Fibroblast of pulmonary artery (primary cell): ENCODE measurements at places on chromosomes 4 and X.

DNA sequence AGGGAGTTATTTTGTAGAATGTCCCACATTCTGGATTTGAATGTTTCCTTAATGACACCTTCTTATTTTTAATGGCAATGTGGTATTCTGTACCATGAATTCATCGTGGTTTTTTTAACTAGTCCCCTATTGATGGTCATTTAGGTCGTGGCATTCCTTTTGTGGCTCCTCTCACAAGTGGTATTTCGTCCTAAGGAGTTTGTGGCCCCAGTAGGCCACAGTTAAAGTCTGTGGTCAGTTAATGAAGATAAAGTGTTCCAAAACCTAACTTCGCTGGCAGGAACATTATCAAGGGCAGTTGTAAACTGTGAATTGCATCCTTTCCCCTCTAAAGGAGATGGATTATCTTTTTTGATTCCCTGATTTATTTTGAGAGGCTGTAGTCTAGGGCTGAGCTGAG, 133.2 kb downstream of the TMEM164 start:
- no peak for DNase-seq

DNA sequence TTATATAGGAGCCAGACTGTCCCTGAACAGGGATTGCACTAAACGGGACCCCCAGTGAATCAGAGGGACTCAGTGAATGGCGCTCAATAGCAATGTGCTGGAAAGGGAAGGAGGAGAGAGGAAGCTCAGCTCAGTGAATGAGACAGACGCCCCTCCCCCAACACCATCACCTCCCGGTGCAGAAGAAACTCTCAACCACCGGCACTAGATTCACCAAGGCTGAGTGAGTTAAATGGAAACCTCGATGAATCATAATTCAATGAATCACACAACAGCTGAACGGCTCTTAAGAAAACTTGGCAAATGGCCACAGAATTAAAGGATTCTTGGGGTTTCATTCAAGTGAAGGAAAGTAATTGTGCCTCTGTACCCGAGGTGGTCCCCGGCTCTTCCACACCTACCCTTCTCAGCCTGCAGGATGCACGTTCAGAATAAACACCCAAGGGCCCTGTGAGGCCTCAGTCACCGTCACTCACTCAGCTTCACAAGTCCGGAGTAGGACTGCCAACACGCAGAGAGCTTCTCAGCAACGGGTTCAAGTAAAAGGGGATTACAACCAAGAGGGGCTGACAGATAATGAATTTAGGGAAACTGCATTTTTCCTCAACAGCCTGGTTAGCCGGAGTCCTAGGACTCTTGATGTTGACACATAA, 29.3 kb downstream of the CRMP1 start:
- peak; percentile 84 for DNase-seq

DNA sequence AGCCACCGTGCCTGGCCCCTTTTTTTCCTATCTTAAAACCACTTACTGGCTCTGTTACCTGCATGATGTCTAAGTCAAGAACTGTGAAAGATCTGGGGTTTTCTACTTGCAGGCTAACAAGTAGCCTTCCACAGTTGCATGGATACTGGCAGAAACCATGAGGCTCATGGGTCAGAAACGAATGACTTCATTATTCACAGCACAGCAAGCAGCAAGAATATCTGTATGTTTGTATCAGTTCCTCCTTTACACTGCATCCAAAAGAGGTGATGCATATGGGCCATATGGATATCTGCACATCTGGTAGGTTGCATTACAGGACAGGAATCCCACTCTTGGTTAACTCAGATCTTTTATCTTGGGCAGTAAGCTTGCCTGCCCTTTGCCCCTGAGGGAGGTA, 154.9 kb upstream of the NUDT6 start:
- no peak for DNase-seq

- peak; percentile 2 for DNase-seq
Measured at GRCh38 chrX:46125111-46125510, 420.1 kb downstream of the ZNF674 start.

- no peak for DNase-seq
Measured at GRCh38 chr4:145101091-145101490, 3.0 kb downstream of the ABCE1 start.

DNA sequence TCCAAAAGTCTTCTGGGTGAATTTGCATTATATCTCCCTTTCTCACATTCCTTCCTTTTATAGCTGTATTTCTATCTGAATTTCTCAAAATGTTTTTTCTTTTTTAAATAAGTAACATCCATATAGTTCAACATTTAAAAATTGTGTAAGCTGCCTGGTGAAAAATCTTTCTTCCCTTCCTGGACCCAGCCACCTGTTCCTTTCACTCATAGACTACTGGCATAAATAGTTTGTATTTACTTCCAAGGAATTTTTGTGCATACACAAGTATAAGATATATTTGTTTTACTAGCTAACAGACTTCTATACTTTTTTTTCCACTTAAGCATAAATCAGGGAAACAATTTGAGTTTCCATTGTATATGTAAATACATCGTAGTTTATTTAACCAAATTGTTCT, 35.7 kb downstream of the PACRGL start:
- DNase-seq = no peak

GRCh38 chr4:37757761-37758160, 68.7 kb upstream of the PGM2 start:
- DNase-seq = peak; percentile 7

DNA sequence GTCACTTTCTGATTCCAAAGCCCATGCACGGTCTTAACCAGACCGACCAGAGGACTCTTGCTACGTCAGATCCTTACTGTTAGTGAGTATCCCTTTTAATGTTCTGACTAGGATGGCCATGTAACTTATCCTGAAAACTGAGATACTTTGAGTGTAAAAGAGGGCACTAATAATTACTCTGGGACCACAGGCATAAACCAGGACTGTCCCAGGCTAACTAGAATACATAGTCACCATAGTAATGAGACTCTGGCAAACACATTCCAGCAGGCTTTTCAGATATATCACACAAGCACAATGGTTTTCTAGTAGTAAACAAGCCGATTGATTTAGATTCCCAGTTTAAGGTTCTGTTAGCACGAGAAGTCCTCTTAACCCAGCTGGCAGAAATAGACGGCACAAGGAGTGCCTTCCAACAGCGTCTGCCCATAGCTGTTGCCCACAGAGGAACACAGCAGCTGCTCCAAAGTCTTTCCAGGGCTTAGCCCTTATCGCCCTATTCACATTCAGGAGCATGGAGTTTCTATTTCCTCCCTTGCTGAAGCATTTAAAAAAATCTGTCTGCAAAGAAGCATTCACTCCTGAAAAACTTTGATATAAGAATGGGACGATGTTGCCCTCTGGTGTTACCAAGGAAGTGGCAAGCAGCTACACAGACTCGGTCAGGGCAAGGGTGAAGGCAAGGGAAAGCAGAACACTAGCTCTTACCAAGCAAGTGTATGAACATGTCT, 92.4 kb downstream of the CXCL13 start:
- DNase-seq = peak; percentile 84

DNA sequence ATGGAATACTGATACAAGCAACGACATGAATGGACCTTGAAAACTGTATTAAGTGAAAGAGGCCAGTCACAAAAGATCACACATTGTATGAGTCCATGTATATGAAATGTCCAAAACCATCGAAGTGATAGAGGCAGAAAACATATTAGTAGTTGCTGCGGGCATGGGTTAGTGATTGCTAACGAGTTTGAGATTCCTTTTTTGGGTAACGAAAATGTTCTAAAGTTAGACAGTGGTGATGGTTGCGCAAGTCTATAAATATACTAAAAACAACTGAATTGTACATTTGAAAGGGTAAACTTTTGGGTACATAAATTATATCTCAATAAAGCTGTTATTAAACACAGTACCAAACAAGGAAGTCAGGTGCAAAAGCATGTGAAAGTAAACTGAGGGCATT, 234.5 kb downstream of the FBXW7 start:
- DNase-seq = no peak

GRCh38 chrX:5957506-5957905, 271.2 kb downstream of the NLGN4X start:
- no peak for DNase-seq

GRCh38 chrX:153819384-153820040, 10.8 kb downstream of the PDZD4 start:
- no peak for DNase-seq

DNA sequence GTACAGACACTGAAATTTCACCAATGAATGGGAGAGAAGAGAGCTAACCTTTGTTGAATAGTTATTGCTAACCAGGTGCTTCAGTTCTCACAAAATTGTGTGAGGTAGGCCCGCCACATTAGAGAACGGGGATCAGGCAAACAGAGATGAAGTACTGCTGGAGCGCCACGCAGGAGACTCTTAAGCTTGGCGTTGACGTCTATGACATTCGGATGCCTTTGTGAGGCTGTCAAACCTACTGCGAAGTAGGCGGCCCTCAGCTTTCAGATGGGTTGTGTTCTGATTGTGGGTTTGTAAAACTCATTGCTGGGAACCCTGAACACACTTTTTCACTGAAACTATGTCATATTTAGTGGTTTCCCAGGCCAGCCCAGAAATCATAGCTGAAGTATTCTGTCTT, 173.6 kb downstream of the CBR4 start:
- no peak for DNase-seq

DNA sequence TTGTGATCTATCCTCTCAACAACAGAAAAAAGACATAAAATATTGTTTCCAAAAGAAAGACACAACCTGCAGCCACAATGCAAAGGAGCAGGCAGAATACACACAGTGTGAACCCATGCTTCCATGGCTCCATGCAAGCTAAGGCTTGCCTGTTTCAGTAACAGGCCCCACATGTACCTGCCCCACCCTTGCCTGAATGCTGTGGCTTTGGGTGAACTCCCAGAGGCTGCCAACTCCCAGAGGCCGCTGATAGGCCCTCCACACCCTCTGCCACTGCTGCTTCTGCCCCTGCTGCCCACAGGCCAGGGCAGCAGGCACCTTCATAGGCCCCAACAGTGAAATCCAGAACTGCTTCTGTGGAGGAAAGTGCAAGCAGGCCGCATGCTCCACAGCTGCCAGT, 313.9 kb downstream of the CHIC1 start:
- no peak for DNase-seq

GRCh38 chrX:1393871-1394615, 2.1 kb upstream of the SLC25A6 start:
- no peak for DNase-seq

DNA sequence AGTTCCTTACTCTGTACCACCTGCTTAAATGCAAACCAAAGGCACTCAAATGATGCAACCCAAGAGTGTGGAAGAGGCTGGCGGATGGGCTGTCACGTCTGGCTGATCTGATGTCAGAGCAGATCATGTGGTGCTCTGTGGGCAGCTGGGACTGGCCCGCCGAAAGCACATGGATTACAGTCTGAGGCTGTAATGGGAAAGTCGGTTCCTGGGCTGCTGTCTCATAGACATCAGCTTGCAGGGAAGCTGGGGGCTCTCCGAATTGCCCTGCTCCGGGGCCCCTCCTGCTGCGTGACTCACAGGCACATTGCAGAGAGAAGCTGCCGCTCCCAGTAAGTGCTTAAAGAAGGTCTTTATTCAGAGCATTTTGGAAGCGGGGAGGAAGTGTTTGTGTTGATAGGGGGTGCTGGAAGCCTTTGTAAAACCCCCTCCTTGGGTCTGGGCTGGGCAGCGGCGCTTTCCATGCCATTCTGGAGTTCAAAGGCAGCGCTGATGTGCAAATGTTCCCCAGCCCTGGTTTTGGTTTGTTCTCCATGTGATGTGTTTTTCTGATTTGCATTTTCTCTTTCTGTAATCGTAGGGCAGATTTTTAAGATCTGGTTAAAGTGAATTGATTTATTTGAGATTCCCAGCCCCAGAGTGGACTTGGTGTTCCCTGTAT, 181.1 kb downstream of the LARP7 start:
- DNase-seq = peak; percentile 84

DNA sequence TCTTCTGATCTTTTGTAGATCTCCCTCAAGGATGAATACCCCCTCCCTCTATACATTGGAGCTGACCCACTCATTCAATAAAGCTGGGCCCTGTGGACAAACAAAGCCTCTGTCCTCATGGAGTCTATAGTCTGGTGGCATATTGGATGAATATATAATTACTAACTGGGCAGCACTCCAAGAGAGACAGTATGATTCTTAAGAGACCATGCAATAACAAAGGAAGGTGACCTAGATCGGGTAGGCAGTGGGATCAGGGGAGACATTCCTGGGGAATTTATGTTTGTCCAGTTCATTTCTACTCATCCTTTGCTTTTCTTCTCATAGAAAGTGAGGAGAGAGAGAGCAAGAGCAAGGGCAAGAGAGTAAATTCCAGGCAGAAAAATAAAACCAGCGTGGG, 23.5 kb upstream of the CXCL13 start:
- no peak for DNase-seq

DNA sequence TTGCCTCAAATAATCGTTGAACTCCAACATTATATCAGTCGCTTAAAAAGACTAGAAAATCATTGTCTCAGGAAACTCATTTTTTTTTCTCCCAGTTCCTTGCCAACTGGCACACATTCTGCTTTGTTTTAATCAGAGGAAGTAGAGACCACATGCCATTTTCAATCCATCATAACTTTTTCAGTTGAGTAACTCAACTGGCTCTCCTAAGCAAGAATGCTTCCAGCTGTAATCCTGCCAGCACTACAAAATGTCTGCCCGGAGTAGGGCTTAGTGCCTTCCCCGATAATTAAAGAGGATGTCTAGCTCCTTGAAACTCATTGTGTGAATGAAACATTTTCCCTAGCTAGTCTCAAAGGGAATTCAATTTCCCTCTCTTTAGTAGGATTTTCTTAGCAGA, 33.0 kb downstream of the FREM3 start:
- peak; percentile 97 for DNase-seq

DNA sequence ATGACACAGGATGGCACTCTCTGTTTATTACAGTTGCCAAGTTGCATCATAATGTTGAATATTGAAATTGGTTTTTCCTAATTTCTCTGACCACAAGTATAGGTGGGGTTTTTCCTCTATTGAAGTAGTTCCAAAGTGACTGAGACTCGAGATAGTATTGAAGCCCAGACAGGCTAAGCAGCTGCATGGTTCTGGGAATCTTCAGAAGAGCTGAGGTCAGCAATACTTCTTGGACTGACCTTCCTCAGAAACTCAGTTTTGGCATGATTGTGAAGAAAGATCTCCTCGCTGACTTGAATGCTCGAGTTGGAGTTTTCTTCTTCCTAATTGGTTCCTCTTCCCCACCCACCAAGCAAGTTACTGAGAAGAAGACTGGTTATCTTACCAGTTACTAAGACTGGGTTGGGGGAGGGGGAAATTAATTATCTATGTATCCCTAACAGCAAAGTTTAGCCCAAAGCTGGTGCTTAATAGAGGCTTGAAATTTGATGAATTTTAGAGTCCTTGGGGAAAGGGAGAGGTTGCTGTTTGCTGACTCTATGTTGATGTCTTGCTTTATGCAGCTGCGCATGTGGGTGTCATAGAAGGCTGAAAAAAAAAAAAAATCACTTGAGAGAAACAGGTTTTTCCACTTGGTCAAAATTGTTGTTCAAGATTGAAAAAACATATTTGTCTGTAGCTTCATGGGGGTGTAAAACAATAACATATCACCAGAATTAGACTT, 91.1 kb downstream of the P2RY10 start:
- no peak for DNase-seq
